ENCODE measurements at places on chromosomes 12 and 14.

- no peaks in the 10 kb centered on the region for H3K27me3 ChIP-seq
- H3K36me3 ChIP-seq = peaks cover 5% of the 10 kb centered on the region
- peaks cover 3% of the 10 kb centered on the region for H3K4me1 ChIP-seq
- no peak overlapping the region for H3K27ac ChIP-seq
Measured at GRCh38 chr12:125029761-125030358, 35.4 kb upstream of the AACS start.

DNA sequence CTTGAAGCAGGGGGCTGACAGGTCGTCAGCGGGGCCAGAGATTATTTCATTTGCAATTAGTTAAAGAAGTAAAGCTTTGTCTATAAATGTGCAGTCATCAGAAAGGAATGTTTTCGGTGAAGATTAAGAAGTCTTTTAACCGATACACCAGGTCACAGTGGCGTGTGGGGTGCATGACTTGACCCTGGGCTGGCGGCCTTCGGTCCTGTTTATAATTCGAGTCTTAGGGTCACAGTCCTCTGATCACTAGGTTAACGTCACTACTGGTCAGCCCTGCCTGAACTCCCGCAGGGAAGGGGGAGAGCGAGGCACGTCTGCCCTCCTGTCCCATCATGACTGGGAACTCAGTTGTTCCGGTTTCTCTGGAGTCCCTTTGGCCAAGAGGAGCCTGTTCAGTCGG, 5.0 kb upstream of the C14orf180 start:
- H3K27ac ChIP-seq = no peak overlapping the region
- H3K27me3 ChIP-seq = peaks cover 2% of the 10 kb centered on the region
- H3K4me1 ChIP-seq = peaks cover 11% of the 10 kb centered on the region
- H3K36me3 ChIP-seq = no peaks in the 10 kb centered on the region

GRCh38 chr14:34583525-34583924, 44.0 kb upstream of the EAPP start:
- H3K27me3 ChIP-seq = no peaks in the 10 kb centered on the region
- H3K36me3 ChIP-seq = peaks cover 25% of the 10 kb centered on the region
- H3K4me1 ChIP-seq = no peaks in the 10 kb centered on the region

DNA sequence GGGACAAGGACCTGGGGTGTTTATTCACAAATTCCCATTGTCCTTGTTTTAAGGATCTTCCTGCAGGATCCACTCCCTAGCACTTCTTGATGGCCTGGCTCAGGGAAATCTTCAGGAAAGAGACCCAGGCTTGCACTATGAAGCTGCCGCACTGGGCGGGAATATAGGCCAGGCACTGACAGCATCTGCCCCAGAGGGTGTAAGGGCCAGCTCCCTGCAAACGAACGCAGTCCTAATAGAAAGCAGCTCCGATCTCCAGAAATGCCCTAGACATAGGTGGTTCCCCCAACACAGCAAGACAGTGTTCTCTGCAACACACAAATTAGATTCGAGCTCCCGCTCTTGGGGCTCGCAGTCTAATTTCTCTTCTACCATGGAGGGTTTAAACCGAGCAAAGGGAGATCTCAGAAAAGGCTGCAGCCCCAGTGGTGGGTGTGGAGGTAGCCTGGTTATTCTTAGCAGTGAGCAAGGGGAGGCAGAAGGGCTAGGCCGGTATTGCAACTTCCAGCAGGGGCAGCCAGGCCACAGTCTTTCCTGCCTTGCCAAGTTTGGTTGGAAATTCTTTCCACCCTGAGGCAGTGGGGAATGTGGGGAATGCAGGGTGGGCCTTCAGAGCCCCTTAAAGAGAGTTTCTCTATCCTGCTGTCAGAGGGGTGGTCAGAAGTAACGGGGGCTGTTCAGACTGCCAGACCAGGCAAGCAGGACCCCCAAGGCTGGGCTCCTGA, 16.1 kb upstream of the WSCD2 start:
- no peak for DNase-seq
- H3K36me3 ChIP-seq = no peaks in the 10 kb centered on the region
- H3K27me3 ChIP-seq = peaks cover 3% of the 10 kb centered on the region
- H3K4me3 ChIP-seq = no peak overlapping the region
- H3K27ac ChIP-seq = peak overlapping the region; percentile 34

- H3K27ac ChIP-seq = no peak overlapping the region
- peaks cover 91% of the 10 kb centered on the region for H3K27me3 ChIP-seq
- no peak for DNase-seq
- no peaks in the 10 kb centered on the region for H3K36me3 ChIP-seq
- H3K4me3 ChIP-seq = no peak overlapping the region
Measured at GRCh38 chr12:129909051-129910020, 5.5 kb upstream of the TMEM132D start.

DNA sequence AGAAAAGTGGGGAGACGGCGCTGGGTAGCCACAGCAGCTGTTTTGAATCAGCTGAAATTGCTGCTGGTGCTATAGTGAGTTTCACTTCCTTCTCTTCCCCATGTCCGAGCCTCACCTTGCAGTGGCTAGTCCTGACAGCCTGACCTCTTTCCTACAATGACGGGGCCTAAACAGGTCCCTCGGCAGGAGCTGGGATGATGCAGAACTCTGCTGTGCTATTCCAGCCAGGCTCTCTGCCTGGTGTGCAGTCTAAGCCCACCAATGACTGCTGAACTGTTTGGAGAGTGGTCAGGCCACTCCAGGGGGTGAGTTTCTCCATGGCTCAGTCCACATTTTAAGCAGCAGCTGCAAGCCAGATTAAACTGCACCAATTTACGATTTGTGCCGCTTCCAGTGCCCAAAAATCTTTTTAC, 207.3 kb downstream of the TTC7B start:
- peaks cover 4% of the 10 kb centered on the region for H3K36me3 ChIP-seq
- no peak overlapping the region for H3K27ac ChIP-seq
- H3K4me1 ChIP-seq = peaks cover 20% of the 10 kb centered on the region
- DNase-seq = no peak
- no peaks in the 10 kb centered on the region for H3K27me3 ChIP-seq

DNA sequence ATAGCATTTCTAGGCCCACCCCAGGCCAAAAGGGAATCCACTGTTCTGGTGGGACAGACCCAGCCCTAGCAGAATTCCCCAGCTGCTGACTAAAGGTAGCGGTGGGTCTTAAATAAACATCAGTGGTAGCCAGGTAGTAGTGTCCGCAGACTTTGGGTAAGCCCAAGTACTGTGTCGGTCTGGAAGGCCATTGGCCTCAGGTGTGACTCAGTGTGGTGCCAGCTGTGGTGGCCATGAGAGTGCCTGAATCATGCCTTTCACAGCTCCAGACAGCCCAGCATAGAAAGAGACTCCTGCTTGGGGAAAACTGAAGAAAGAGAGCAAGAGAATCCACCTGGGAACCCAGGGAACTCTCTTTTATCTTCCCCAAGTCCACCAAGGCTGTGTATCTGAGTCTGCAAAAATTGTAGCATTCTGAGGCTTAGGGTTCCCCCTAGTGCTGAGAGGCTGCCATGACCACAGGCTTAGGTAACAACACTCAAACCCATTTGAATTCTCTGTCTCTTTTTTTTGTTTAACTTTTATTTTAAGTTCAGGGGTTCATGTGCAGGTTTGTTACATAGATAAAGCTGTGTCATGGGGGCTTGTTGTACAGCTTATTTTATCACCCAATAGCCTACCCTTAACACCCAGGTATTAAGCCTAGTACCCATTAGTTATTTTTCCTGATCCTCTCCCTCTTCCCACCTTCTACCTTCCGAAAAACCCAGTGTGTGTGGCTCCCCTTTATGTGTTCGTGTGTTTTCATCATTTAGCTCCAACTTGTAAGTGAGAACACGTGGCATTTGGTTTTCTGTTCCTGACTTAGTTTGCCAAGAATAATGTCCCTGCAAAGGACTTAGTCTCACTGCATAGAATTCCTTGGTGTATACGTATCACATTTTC, 16.7 kb upstream of the CD163L1 start:
- no peaks in the 10 kb centered on the region for H3K36me3 ChIP-seq
- H3K4me3 ChIP-seq = no peak overlapping the region
- H3K27me3 ChIP-seq = peaks cover 4% of the 10 kb centered on the region
- no peak for DNase-seq

DNA sequence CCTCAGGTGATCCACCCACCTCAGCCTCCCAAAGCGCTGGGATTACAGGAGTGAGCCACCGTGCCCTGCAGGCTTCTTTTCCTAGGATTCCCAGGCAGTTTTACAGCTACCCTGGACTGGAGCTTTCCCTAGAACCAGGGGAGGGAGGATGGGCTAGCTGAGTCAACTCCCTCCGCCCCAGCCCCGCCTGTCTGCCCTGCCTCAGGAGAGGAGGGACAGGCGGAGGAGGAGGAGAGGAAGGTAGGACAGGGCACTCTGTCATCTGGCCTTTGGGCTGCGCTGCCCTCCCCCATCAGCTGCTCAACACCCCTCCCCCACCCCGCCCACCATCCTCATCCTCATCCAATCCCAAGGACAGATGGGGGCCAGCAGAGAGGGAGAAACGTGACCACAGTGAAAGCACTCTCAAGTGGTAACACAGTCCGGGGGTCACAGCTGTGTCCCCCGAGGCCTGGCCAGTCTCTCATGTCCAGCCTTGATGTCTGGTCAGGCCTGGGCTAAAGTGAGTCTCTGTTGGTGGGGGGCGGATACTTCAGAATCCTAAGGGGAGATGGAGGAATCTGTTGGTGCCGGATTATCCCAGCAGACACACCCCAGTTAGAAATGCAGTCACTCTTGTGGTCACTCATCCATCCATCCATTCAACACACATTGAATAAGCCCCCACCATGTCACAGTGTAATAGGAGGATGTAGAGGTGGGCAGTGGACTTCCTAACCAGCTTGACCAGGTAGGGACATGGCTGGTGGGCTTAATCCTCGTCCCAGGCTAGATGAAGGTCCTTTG, 12.3 kb downstream of the FIGNL2 start:
- no peak overlapping the region for H3K27ac ChIP-seq
- H3K36me3 ChIP-seq = peaks cover 11% of the 10 kb centered on the region
- peaks cover 51% of the 10 kb centered on the region for H3K4me1 ChIP-seq
- no peak overlapping the region for H3K4me3 ChIP-seq

- no peak overlapping the region for H3K4me3 ChIP-seq
- H3K4me1 ChIP-seq = peaks cover 21% of the 10 kb centered on the region
- no peaks in the 10 kb centered on the region for H3K27me3 ChIP-seq
- DNase-seq = no peak
- H3K36me3 ChIP-seq = peaks cover 21% of the 10 kb centered on the region
Measured at GRCh38 chr14:31021576-31021949, 3.9 kb upstream of the AP4S1 start.

Data from type B pancreatic cell (in vitro differentiated cells).